H9 (cell line): ENCODE measurements at places on chromosomes 11 and 22.
A peak's percentile ranks its signal among the peaks of the same experiment; 100 is the strongest.

- no peak for DNase-seq
Observed at GRCh38 chr11:89355646-89356045, 135.5 kb downstream of the NOX4 start.

DNA sequence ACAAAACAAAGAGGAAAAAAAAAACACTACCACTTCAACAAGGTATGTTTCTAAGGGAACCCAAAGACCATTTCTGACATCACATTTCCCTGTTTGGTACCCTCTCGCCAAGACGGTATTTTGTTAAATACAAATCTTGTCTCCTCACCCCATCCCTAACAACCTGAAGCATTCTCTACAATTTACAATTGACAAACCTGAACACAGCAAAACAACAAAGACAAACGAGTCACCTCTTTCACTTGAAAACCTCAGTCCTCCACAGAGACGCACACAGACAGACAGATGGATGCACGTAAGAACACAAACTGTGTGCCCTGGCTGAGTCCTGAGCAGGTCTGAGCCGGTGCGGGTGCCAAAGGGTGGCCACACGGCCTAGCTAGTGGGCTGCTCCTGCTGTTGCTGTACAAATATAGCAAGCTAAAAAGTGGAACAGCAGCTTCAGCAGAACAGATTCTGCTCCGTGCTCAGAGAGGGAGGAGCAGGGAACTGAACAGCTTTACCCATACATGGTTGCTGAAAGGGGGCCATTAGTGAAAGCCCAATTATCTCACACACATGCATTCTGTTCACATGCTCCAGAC lies 28.5 kb downstream of the CELF1 start:
- peak; percentile 24 for DNase-seq

GRCh38 chr22:43109921-43110443 lies 568 bp upstream of the BIK start:
- DNase-seq, result peak; percentile 46

- DNase-seq, result no peak
Observed at GRCh38 chr11:7906481-7906880, 24.6 kb downstream of the OR10A6 start.

GRCh38 chr22:49994361-49995040 lies 18.1 kb downstream of the IL17REL start:
- no peak for DNase-seq

GRCh38 chr11:76419896-76420295 lies 24.9 kb upstream of the EMSY start:
- DNase-seq, result peak; percentile 46

DNA sequence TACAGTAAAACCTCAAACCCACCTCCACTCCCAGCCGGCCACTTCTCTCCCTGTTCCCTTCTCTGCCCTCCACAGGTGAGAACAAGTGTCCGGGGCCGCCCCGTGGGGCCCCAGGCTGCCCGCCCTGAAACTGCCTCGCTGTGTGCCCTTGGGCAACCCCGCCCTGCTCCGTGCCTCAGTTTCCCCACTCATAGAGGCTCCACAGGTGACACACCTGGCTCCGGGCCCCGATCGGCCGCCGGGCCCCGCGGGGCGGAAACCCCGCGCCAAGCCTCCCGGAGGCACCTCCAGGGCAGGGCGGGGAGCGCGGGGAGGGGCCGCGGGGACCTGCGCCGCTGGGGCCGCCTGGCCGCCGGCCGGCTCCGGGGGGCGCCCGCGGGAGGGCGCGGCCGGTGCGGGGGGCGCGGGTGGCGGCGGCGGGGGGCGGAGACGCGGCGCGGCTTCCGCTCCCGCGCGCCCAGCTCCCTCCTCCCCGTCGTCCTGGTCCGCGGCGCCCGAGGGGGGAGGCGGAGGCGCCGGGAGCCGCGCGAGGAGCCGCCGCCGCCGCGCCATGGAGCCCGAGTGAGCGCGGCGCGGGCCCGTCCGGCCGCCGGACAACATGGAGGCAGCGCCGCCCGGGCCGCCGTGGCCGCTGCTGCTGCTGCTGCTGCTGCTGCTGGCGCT lies at the start of gene LRP5:
Gene LRP5, plus strand, starts transcription at position 475 of the 663 bp plus-strand sequence. Its CDS starts 124 bp downstream, at position 599.
- no peak for DNase-seq

DNA sequence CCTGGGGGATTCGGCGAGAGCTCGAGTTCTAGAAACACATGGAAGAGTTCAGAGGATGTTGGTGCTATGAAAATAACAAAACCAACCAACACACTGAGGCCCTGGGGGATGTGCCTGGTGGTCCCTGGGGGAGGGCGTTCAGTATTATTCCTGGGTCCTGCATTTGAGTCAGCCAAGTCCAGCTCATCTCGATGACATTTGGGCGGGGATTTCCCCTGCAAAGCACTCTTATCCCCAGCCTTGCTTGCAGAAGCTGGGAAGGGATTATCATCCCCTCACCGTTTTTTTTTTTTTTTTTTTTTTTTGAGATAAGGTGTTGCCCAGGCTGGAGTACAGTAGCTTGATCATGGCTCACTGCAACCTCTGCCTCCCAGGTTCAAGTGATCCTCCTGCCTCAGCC lies 2.1 kb upstream of the SMIM38 start:
- DNase-seq, result no peak

DNA sequence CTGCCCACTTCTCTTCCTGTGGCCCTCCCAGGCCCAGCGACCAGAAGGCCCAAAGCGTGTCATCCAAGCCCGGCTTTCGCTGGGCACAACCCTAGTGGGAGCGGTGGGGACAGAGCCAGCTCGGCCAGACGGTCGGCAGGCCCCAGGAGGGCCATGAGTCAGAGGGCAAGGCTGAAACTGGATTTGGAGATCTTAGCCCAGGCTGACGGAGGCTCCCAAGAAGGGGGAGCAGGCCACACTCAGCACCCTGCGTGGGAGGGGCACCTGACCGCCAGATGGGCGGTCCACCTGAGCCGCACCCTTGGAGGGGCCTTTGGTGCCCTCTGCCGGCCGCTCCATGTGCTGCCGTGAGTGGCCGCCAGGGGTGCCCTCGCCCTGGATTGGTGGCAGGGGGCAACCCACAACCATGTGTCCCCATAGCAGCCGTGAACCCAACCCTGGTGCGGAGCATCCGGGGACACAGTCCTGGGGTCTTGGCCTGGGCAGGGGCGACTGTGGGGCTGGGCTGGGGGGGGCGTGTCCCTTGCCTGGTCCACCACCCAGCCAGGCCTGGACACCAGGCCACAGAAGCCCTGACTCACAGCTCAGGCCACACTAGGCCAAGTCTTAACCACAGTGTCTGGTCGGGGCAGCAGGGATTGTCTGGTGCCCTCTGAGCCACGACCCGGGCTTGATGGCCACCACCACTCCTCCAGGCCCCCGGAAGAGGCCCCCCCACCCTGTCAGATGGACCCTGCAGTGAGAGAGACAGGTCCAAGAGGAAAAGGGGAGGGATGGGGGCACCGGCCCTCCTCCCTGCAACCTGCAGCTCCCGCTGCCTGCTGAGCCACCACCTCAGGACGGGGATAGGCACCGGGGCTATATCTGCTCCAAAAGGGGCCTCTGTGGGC lies 19.2 kb upstream of the TALDO1 start:
- DNase-seq, result peak; percentile 89

DNA sequence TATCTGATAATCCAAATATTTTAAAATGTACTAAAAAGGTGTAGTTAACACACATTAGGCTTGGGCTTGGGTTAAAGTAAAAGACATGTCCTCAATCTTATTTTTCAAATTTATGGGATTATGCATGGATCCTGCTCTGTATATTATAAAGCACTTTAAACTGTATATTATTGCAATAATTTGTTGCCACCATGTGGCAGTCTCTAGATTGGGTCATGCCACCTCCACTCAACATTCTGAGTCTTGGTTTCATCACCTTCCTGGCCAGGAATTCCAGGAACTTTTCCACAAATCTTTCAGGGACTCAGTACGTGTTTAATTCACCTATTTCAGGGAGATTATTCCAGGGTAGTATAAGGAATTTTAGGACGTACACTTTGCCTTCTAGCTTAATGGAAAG lies 695.5 kb downstream of the FAM181B start:
- no peak for DNase-seq

GRCh38 chr11:12411393-12411792 lies 34.0 kb downstream of the PARVA start:
- no peak for DNase-seq
